KBM-7 (cell line): ENCODE measurements at places on chromosomes 3 and 15.

DNA sequence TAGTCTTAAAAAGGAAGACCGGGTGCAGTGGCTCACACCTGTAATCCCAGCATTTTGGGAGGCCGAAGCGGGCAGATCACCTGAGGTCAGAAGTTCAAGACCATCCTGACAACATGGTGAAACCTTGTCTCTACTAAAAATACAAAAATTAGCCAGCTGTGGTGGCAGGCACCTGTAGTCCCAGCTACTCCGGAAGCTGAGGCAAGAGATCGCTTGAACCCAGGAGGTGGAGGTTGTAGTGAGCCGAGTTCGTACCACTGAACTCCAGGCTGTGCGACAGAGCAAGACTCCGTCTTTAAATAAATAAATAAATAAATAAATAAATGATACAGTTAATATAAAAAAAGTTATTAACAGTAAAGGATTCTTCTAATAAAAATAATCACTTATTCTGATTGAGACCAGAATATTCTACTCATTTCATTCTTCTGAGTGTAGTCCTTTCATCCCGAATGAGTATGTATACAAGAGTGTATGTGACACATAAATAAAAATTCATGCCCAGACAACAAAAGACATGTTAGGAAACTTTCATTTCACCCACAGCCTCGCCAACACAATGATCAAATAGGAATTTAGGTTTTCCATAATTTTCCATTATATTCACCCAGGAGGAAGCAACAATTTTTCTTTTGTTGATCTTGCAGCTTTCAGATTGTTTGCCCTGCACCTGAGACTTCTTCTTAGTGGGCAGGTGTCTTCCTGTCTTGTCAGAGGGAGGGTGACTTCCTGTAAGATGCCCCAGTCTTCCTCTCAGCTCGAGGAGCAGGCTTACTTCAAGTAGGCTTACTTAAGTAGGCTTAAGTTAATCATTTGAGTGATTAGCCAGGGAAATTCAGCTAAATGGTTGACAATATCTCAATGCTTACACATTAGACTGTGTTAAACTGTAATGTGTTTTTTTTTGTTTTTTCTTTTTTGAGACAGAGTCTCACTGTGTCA is 7.8 kb upstream of the NUP210 start:
- DNase-seq, result peak; percentile 14

DNA sequence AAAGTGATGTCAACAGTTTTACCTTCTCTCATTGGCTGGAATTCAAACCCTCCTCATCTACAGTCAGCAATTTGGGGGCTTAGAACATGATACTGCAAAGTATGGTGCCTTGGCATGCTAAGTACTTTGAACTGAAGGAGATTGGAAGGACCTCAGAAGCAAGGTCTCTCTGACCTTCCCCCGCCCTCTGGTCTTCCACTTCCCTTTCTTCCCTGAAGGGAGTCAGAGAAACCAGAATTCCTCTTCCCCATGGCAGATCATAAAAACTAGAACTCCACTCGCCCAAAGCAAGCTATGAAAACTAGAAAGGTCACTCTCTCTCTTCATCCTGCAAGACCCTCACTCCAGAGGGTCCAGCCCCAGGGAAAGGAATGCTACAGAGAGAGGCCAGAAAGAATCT is 64.2 kb downstream of the CD200R1L start:
- DNase-seq, result peak; percentile 32

DNA sequence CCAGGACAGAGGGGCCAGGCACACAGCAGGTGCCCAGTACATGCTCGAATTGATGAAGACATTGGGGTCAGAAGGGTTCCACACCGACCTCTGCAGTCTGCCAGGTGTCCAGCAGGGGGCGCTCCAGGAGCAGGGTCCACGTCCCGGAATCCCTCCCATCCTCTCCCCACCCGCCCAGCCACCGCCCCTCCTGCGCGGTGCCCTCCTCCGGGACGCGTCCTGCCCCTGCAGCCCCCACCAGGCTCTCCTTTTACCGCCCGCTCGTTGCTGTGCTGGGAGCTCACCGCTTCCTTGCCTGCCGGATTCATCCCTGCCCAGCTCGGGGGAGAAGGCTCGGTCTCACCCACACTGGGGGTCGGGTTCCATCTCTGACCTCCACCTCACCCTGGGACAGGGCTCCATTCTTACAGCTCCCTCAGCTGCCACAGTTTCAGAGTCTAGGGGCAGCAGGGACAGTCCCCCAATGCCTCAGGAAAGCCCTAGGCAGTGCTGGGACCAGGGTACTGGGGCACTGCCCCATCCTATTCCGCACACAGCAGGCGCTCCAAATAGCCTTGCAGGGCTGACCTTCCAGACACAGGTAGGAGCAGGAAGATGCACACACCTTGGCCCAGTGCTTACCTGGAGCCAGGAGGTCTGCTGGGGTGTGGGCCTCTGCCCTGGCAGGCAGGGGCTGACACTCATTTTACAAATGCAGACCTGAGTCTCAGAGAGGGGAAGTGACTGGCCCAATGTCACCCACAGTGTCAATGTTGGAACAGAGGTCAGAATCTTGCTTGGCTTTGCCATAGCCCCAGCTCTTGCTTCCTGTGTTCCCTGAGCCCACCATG is 31.0 kb downstream of the GRIP2 start:
- peak; percentile 57 for DNase-seq

DNA sequence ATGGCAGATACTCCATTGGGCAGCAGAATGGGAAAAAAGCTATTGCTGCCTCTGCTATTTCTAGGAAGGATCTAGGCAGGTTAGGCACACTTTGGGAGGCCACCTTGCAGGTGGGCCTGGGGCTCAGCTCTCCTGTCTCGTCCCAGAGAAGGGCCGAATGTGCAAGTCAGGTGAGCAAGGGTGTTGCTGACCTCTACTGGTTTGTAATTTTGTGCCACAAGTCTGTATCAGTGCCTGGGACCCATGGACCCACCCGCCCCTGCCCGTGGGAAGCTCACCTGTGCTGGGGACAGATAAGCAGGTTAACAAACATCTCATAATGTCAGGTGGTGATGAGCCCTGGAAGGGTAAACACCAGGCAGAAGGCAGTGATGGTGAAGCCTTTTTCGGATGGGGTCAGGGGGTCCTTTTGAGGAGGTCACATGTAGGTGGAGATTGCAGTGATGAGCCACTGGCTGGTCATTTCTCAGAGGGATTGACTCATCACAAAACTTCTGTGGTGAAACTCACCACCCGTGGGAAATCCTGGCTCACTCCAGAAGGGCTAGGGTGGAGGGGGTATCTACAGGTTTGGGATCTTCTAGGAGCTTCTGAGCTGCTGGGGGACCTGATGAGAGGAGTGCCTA is 161.3 kb downstream of the KLF13 start:
- no peak for DNase-seq

DNA sequence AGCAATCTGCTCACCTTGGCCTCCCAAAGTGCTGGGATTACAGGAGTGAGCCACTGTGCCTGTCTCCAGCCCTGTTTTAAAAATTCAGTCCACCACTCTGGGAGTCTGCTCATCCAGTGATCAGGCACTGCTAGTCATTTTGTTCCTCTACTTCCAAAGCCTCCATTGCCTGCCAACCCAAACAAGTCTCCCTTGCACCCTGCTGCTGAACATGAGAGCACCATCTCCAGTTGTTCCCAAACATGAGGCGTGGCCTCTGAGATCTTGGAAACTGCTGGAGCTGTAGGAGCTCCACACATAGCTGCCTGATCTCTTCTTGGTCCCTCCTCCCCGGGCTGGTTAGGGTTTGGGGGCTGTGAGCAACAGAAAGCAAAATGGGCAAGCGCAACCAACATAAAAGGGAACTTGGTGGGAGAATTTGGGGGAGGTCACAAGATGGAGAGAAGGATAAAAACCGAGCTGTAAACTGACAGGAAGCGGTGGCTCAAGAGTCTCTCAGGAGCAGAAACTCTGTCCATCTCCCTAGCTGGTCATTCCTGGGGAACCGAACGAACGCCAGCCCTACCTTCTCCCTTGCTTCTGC is 49.6 kb upstream of the TLE3 start:
- DNase-seq, result peak; percentile 91
